Dermis microvascular lymphatic vessel endothelial cell (primary cell): ENCODE measurements at places on chromosomes 16 and 17. TPM values are rescaled to one million over a fixed set of nuclear protein-coding genes. Genes with fewer than 3 reads are reported as not detected.

The KRT12 gene
- not detected in 2 replicates for total RNA-seq

The NPTX1 gene
- under 0.01 and 0.13 TPM in 2 replicates for total RNA-seq

The ZNF778 gene
- 8.1 and 11.9 TPM in 2 replicates for total RNA-seq

The ATP2C2 gene
- total RNA-seq, result not detected in 2 replicates

The VMO1 gene
- total RNA-seq, result 0.38 and 0.39 TPM in 2 replicates

The PHOSPHO1 gene
- total RNA-seq, result under 0.01 TPM in 1 of 2 replicates, not detected in the other

The RAMP2 gene
- total RNA-seq, result 6.0 and 25.9 TPM in 2 replicates

The PRSS22 gene
- not detected in 2 replicates for total RNA-seq

The SLC2A4 gene
- 0.76 and 0.90 TPM in 2 replicates for total RNA-seq

The PPY gene
- total RNA-seq, result not detected in 2 replicates

The SMPD3 gene
- total RNA-seq, result under 0.01 TPM in 2 replicates
